ENCODE measurements at places on chromosomes 4 and X.

DNA sequence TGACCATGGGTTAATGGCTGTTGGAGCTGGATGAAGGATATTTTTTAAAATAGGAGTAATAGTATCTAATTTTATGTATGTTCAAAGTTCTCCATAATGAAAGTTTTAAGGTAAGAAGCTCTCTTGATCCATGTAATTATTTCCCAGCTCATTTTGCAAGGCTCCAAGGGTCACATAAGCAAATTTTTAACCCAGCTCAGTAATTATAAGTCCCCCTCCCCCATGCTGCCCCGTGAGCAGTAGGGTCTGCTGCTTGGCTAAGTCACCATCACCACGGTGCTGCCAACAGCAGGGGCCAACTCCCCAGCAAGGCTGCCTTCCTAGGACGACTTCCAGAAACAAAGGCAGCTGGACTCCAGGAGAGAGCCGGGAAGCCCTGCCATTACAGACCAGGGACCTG, 340.0 kb downstream of the FBXW7 start:
- DNase-seq, result no peak

- DNase-seq, result no peak
Observed at GRCh38 chr4:160353548-160353947, 1250.7 kb downstream of the RAPGEF2 start.

GRCh38 chrX:110265661-110266060, 52.2 kb downstream of the AMMECR1 start:
- DNase-seq, result no peak

DNA sequence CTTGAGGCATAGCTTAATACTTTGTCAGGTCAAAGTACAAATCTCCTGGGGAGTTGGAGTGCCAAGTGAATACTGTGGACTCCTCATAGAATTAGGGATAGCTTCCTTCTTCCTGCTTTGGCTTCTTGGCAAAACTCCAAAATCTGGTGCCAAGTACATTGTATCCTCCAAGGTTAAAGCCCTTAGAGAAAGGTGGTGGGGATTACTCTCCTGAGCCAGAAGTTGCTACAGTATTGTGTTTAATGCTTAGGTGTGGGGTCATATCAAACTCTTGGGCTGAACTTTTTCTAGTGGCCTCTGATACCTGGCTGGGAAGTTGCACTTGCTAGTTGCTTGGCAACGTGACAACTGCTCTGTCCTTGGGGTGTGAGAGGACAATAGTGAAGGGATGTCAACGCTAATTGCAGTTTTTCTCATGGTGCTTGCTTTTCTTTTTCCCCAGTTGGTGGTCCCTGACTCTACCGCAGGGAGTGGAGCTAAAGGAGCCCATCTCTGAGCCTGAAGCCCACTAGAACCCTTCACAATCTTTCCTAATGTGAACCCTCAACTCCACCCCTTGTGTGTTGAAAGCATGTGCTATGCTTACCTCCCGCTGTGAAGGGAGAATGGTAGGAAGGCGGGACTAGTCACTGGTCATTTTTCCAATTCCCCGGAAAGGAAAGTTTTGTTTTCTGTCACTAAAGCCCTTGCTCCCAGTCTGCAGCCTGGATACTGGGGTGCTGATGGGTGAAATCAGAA, 35.5 kb downstream of the DLG3 start:
- DNase-seq, result no peak

GRCh38 chr4:4256799-4257198, 8.8 kb upstream of the TMEM128 start:
- no peak for DNase-seq

DNA sequence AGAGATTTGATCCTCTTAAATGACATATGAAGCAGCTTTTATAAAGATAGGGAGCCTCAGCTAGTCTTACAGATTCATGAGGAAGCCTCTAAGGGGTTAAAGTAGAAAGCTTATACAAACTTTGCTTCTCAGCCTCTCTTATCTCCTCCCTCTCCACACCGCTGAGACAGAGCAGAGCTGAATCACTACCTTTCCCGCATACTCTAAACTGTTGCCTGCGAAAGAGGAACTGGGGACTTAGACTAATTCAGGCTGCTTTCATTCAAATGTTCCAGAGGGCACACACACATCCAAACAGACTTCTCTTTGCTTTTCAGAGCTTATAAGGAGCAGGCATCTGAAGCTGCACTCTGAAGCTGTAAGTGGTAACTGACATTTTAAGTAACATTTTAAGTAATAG, at the start of gene SERTM2:
TSS of gene SERTM2 (plus strand) at position 169 of the 400 bp plus-strand sequence. CDS start 7,213 bp downstream, outside the sequence.
- no peak for DNase-seq

- DNase-seq, result no peak
Observed at GRCh38 chr4:142596121-142596520, 250.0 kb downstream of the INPP4B start.

DNA sequence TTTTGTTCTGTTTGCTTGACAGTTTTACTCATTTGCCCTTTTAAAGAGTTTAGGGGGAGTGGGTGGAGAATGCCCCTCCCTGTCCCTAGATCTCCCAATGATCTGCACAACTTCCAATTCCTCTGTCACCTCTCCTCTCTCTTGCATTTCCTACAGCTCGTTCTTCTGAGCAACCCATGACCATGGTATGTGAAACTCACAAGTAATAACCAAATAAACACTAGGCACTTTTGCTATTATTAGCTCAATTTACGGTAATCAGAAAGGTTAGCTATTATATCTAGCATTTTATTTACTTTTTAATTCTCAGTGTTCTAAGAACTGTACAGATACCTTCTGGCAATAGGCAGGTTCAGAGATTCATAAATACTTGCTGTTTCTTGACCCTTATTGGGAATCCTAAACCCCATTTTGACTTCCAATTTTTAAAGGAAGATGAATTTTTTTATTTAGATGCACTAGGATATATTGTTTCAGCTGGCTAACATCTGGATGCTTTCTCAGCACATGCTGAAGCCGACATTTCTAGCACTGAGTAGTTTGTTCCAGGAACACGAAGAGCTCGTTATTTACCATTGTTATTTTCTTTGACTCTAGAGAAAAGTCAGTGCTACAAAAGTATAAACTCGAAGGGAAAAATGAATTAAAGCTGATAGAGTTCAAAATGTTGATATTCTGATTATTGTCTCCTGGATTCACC, 194.7 kb upstream of the TLL1 start:
- no peak for DNase-seq

- no peak for DNase-seq
Observed at GRCh38 chrX:11164433-11164832, 53.3 kb downstream of the HCCS start.

GRCh38 chrX:139929876-139930275, 3.0 kb downstream of the ATP11C start:
- no peak for DNase-seq

DNA sequence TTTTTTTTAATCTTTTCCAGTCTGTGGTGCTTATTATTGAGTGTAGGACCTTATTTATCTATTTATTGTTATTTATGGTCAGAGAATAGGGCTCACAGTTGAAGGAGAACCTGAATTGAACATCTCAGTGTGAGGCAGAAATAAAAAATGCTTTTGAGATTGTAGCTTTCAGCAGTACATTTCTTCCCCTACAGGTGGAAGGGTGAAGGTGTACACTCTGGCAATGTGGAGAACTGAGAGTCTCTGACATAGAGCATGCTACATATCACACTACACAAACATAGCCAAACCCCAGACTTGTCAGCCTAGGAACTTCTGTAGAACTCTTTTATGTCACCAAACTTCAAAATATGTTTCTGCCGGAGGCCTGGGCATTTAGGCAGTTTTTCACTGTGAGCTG, 140.2 kb downstream of the STIM2 start:
- no peak for DNase-seq

- no peak for DNase-seq
Observed at GRCh38 chr4:185332575-185333464, 62.9 kb downstream of the LRP2BP start.

DNA sequence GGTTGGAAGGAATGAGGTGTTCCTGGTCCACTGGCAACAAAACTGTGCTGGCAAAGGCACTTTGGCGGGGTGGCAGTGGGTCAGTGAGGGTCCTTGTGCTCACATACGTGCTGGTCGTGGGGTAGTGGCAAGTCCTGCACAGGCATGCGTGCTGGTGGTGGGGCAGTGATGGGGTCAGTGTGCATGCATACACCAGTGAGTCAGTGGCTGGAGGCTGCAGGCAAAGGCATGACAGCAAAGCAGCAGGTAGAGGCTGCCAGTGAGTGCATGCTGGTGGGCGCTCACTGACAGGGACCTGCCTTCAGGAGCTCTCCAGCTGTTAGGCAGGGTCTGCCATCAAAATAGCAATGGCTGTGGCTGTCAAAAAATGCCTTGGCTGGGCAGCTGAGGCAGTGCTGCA, 42.1 kb downstream of the TMPRSS11E start:
- no peak for DNase-seq

DNA sequence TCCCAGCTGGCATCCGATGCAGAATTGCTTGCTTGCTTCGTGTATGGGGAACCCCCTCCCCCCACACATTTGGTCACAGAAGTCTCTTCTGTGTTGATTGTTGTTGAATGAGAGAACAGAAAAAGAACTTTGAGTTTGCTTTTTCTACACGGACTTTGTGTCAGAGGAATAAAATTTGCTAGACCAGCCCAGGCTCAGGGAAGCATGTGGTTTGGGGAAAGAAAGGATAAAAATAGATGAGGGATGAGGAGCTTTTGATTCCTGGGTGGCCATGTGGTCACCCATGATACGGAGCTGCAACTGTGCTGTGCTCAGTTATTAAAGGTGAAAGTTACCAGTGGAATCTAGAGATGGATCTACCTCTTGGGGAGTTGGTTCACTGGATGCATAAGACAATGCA, 34.2 kb upstream of the ESX1 start:
- no peak for DNase-seq

DNA sequence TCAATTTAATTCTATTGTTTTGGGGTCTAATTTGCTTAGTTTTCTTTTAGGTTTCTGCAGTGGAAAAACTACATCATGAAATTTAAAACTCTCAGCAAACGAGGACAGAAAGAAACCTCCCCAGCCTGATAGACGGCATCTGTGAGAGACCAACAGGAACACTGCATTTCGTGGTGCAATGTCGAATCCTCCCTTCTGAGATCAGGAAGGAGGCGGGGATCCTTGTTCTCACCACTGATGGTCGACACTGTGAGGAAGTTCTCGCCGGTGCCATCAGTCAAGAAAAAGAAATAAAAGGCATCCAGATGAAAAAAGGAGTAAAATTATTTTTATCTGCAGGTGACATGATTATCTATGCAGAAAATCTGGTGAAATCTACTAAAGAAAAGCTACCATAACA, 16.5 kb downstream of the GAK start:
- DNase-seq, result no peak

DNA sequence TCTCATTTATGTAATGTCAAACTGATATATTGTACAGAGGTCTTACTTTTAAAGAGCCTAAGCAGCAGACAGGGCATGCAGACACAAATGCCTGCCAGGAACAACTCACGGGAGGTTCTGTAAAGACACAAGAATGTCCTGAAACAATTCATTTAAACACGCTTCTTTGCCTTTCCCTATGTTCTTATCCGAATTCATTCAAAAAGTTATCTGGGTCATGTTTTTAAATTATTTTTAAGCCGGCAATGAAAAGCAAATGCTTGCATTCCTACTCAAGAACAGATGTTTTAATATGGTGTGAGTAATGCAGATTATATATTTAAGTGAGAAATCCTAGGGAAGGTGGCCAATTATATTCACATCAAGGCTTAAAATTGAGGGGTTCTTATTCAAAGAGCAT, 192.6 kb downstream of the PDGFC start:
- DNase-seq, result no peak

- no peak for DNase-seq
Observed at GRCh38 chr4:39326468-39326977, 39.6 kb downstream of the RFC1 start.

DNA sequence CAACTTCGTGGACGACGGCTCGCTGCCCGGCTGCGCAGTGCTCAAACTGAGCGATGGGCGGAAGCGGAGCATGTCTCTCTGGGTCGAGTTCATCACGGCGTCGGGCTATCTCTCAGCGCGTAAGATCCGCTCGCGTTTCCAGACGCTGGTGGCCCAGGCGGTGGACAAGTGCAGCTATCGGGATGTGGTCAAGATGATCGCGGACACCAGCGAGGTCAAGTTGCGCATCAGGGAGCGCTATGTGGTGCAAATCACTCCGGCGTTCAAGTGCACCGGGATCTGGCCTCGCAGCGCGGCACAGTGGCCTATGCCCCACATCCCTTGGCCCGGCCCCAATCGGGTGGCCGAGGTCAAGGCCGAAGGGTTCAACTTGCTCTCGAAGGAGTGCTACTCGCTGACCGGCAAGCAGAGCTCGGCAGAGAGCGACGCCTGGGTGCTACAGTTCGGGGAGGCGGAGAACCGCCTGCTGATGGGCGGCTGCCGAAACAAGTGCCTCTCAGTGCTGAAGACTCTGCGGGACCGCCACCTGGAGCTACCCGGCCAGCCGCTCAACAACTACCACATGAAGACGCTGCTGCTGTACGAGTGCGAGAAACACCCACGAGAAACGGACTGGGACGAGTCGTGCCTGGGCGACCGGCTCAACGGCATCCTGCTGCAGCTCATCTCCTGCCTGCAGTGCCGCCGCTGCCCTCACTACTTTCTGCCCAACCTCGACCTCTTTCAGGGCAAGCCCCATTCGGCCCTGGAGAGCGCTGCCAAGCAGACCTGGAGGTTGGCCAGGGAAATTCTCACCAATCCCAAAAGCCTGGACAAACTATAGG, 1.5 kb downstream of the MAB21L2 start:
- DNase-seq, result no peak

DNA sequence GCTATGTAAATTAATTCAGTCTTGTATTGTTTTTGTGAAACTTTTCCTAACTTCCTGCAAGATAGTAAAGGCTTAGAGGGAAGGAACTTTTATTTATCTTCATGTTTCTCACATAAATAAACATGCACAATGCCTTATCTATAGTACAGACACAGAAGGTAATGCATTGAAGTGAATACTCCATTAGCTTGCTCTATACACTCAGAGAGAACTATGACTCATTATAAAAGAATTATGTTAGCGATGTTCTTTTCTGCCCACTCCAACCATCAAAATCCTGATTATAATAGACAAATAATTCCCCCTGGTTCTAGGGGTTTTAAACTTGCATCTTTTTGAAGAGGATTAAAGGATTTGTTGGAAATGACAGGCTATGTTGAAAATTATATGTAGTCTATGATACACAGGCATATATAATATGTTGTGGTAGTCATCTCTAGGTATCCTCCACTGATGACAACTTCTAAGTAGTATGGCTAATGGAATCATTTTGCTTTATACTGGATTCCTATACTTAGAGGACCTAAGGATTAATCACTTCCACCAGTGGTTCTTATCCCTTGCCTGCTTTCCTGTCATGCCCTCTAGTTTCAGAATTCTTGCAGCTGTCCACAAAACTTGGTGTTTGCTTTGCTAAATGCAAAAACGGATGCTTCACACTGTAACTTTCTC, 115.7 kb downstream of the NDST4 start:
- DNase-seq, result no peak

DNA sequence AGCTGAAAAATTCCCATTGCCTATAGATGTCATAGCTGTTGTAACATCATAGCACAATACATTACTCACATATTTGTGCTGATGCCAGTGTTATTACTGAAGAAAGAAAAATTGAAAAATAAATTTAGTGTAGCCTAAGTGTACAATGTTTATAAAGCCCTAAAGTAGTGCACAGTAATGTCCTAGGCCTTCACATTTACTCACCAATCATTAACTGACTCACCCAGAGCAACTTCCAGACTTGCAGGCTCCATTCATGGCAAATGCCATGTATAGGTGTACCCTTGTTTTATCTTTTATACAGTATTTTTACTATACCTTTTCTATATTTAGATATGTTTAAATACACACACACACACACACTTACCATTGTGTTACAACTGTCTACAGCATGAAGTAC, 265.4 kb upstream of the MAGEB18 start:
- no peak for DNase-seq

Measured in upper lobe of right lung (tissue), 1 donor.